ENCODE measurements at places on chromosomes 2 and 18.

- no peak for DNase-seq
Measured at GRCh38 chr2:160144280-160144990, 55.6 kb downstream of the ITGB6 start.

DNA sequence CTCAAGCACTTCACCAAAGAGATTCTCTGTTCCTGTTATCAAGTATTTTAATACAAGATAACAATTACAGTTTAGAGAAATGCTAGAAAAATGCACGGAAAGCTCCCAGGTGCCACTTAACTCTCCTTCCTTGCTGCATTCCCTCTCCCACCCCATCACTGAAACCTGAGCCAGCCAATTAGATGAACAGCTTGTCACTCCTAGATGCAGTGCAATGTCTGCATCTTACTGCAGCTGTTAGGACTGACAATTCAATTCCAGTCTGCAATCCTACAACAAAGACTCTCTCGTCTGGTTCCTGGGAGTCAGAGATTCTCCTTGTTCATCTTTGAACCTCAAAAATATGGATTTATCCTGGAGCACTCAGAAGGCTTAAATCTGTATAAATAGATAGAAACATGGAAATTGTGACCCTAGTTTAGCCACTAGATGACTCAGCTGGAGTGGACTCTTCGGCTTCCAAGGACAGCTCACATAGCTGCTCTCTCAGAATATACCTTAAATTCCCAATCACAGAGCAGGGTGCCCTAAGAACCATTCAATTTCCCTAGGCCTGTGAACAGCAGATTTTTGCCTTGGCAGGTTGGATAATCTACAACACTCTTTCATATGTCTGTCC lies 311.1 kb downstream of the NRXN1 start:
- no peak for DNase-seq

DNA sequence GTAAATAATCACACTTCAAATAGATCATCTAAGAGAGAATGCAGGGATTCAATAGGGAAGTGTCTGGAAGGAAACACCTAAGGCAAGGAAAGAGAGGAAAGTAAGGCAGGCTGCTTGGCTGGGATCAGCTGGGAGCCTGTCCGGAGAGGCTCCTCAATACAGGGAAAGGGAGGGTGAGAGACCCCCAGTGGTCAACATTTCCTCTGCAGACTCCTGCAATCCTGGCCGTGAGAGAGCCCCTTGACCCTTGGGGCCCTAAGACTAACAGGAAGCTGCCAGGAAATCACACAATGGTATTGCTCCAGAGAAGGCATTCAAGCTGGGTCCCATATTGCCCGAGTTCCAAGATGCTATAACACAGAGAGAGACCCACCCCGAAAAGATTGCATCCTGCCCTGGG lies 549.4 kb downstream of the NYAP2 start:
- DNase-seq: no peak

GRCh38 chr2:190996338-190996946 lies 17.5 kb downstream of the STAT1 start:
- no peak for DNase-seq

GRCh38 chr2:236117861-236118269 lies 50.3 kb downstream of the GBX2 start:
- DNase-seq: no peak

DNA sequence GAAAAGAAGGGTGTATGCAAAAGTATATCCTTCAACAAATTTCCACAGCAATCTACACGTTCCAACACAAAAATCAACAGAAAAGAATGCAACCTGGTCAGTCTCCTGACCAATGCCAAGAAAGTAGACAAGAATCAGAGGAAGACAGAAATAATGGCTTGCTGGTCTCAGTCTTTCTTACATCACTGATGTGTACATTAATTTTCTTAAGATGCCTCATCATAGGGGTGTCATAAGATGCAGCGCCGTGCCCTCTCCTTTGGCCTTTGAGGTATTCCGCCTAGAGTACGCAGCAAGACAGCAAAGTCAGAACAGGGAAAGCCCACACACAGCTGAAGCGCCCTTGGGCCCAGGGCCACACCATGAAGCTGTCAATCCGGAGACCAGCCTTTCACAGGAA lies 112.9 kb downstream of the RIF1 start:
- no peak for DNase-seq

- DNase-seq: peak; percentile 42
Measured at GRCh38 chr2:3465844-3466481, 53.4 kb downstream of the ADI1 start.

DNA sequence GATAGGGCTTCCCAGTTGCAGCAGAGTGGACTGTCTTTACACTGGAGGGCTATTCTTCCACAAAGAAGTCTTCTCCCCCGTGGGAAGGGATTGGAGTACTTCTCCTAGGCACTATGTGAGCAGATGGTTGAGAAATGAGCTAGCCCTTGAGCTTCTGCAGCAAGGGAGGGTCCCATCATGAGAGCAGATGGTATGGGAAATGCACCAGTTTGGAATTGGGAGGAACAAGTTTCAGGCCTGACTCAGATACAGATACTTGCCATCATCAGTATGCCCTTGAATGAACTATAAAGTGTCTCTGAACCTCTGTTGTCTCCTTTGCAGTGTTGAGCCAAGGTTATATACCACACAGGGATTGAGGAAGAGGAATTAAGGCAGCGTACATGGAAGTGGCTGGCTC lies 757.4 kb downstream of the RNF144A start:
- no peak for DNase-seq

DNA sequence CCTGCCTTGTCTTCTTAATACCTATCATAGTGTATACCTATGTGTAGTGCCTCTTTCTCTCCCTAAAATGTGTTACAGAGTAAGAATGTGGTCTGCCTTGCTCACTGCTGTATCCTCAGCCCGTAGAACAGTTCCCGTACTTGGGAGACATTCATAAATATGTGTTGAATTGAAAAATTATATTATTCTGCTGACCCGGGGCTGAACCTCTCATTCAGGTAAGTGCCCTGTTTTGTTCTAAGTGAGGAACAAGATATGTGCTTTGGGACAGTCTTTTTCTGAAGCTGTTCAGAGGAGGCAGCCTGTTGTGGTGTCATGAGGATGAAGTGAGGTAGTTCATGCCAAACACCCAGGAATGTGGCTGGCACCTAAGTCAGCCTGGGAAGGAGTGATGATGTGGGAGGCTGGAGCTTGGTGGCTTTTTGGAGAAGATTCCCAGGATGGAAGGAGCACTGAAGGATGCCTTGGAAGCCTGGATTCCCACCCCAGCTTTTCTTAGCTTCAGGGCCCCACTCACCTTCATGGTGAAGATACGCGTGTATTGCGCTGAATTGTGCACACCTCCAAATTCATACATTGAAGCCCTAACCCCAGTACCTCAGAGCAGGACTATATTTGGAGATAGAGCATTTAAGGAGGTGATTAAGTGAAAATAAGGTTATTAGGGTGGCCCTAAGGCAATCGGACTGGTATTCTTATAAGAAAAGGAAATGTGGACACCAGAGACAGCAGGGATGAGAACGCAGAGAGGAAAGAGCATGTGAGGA lies 166.3 kb downstream of the DDX1 start:
- no peak for DNase-seq

Measured in AG09319 (cell line).